Brain (organoid and tissue), 16 donors: ENCODE measurements at places on chromosomes 6 and 20. TPM values are rescaled to one million over a fixed set of nuclear protein-coding genes. Genes with fewer than 3 reads are reported as not detected.

The YTHDF1 gene
- polyA plus RNA-seq: 41.3 TPM

The RAB32 gene
- 2.4 TPM for polyA plus RNA-seq

The SLC32A1 gene
- 0.95 TPM for polyA plus RNA-seq

The MDFI gene
- 3.8 TPM for polyA plus RNA-seq

The IMPG1 gene
- 0.08 TPM for polyA plus RNA-seq

The TSHZ2 gene
- 18.6 TPM for polyA plus RNA-seq

The TSPO2 gene
- polyA plus RNA-seq: not detected
